ENCODE measurements at places on chromosomes 5 and 9.

GRCh38 chr5:87229780-87230179 is 37.9 kb upstream of the RASA1 start:
- no peak for DNase-seq

GRCh38 chr5:64685866-64686265 is 4.4 kb upstream of the SHISAL2B start:
- no peak for DNase-seq

- no peak for DNase-seq
Observed at GRCh38 chr9:86925686-86926085, 21.6 kb downstream of the GAS1 start.

GRCh38 chr5:104708027-104708426 is 1145.4 kb upstream of the NUDT12 start:
- DNase-seq: no peak

GRCh38 chr9:38705917-38706316 is 14.0 kb downstream of the FAM240B start:
- no peak for DNase-seq

GRCh38 chr5:154484393-154485095 is 6.5 kb upstream of the HAND1 start:
- DNase-seq: no peak

- DNase-seq: no peak
Observed at GRCh38 chr5:69449511-69449910, 34.6 kb downstream of the MARVELD2 start.

- DNase-seq: no peak
Observed at GRCh38 chr5:173542964-173543363, 73.5 kb downstream of the BOD1 start.

GRCh38 chr5:1827886-1828397 is 26.7 kb downstream of the NDUFS6 start:
- DNase-seq: no peak

DNA sequence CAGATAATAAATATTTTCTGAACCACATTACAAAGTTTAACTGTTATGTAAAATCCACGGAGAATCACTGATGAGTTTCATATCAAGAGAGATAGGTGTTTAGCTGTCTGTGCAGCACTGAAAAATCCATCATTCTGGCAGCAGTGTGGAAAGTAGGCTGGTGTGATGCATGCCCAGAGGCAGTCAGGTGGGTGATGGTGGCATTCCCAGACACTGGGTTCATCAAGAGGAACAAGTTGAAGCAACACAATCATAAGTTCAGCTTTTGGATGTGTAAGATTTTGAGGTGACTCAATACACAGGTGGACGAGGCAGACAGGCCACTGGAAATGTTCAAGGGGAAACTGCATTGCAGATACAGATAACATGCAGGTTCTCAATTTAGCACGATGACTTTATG is 11.9 kb downstream of the DNAH5 start:
- no peak for DNase-seq

- no peak for DNase-seq
Observed at GRCh38 chr5:756171-756570, 28.4 kb downstream of the ZDHHC11B start.

GRCh38 chr9:34253460-34253837 is 74.6 kb downstream of the UBAP1 start:
- peak; percentile 55 for DNase-seq

DNA sequence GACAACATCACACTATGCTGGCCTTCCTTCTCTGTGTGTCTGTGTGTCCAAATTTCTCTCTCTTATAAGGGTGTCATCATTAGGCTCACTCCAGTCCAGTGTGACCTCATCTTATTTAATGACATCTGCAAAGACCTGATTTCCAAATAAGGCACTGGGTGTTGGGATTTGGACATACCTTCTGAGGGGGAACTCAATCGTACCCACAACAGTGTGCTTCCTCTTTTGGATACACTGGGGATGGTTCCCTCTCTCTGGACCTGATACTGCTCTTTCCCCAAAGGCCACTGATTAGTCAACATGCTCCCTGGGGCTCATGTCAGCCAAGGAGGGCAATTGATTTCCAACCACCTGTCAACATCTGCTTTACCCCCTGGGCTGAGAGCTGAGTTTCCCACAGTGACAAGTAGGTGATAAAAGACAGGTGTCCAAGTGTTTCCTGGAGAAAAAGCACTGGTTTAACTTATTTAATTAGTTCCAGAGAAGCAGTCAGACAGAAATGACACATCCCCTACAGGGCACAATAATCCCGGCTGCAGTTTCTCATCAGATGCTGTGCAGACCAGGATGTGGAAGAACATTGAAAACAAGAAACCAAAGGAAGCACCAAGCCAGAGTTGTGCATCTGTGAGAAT is 17.8 kb upstream of the CEP72 start:
- no peak for DNase-seq

GRCh38 chr5:36261186-36261585 is 19.5 kb upstream of the NADK2 start:
- DNase-seq: no peak

GRCh38 chr5:159189310-159189709 is 20.0 kb downstream of the RNF145 start:
- no peak for DNase-seq

DNA sequence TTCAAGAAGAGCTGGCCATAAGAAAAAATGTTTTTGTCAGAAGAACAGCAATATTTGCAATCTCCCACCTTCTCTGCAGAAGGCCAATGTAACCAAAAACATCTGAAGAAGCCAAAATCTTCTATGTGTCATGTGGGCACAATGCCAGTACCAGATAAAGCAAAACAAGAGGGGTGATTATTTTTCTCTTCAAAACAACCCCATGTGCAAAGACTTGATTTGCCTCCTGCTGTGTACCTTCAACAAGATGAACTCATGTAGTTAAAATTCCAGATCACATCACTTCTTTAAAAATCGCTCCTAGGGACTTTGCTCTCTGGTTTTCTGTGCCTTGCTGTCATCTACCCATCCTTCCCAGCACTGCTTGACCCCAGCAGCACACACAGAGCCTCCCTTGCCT is 134.0 kb upstream of the MAP3K1 start:
- no peak for DNase-seq

DNA sequence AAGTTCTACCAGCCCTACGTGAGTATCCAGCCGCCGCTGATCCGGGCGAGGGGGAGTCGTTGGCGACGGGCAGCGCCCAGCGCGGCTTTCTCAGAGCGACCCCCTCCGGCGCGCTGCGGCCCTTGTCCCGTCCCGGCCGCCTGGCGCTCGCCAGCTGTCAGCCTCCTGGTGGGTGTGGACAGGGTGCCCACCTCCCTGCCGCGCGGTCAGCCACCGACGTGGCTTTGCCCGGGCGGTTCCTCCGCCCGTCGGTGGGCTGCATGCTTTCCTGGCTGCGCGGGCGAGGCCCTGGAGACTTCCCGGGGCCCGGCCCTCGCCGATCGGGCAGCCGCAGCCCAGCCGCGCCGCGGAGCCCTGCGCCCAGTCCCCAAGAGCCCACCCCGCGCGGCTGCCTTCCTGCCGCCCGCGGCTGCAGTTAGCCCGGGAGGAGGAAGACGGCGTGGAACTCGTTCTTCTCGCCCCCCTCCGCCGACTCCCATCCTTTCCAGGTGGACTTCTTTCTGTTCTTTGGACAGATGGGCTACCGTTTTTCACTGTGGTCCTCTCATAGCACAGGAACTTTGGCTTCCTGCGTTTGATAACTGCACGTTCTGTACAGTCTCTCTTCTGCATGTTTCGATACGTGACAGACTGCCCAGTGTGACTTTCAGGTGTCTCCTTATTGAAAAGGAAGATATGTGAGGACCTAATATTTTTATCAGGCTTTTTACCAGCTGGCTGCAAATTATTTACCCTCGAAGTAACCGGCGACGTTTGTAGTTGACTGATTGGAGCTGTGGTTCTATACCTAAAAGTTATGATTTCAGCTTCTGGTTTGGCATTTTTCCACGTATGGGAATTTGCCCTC is 577 bp downstream of the AP3S1 start:
- peak; percentile 46 for DNase-seq

- DNase-seq: no peak
Observed at GRCh38 chr9:7936996-7937395, 137.4 kb upstream of the DMAC1 start.

- DNase-seq: no peak
Observed at GRCh38 chr5:124952079-124952478, 205.6 kb upstream of the ZNF608 start.

GRCh38 chr5:38883842-38884241 is 38.0 kb downstream of the OSMR start:
- no peak for DNase-seq

- no peak for DNase-seq
Observed at GRCh38 chr9:117088786-117089185, 326.1 kb downstream of the ASTN2 start.

GRCh38 chr5:33840927-33841547 is 50.8 kb downstream of the ADAMTS12 start:
- no peak for DNase-seq

GRCh38 chr5:181190711-181191525 is 14.1 kb downstream of the TRIM7 start:
- DNase-seq: peak; percentile 63

DNA sequence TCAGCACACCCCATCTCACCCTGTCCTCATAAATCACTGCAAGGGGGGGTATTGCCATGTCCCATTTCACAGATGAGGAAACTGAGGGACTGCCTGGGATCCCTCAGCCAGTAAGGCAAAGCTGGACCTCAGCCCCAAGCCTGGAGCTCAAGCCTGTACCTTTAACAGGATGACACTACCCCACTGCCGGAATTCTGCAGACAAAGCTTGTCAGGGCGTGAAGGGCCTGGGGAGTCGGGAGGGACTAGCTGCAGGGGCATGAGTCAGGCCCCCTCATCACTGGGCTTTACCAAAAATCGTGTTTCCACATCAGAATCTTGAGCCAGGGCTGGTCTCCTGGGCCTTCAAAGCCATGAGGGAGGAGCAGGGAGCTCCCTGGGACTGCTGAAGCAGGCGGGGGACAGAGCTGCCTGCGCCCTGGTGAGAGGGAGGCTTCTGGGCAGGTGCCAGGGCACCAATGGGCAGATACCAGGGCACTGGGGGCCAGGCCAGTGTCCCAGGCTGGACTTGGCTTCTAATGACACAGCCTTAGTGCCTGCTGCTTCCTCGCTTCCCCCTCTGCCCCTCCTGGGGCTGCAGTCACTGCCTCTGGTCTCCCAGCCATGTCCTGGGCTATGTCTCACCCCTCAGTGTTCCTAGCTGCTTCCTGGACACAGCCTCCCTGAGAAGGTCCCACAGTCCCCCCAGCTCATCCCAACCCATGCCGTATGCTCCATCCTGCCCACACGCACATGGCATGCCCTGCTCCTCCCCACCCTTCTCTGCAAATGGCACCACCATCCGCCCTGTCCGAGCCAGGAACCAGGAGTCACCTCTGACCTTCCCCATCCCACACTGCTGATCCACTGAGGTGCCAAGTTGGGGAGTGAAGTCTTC is 80.7 kb downstream of the LMX1B start:
- DNase-seq: no peak

DNA sequence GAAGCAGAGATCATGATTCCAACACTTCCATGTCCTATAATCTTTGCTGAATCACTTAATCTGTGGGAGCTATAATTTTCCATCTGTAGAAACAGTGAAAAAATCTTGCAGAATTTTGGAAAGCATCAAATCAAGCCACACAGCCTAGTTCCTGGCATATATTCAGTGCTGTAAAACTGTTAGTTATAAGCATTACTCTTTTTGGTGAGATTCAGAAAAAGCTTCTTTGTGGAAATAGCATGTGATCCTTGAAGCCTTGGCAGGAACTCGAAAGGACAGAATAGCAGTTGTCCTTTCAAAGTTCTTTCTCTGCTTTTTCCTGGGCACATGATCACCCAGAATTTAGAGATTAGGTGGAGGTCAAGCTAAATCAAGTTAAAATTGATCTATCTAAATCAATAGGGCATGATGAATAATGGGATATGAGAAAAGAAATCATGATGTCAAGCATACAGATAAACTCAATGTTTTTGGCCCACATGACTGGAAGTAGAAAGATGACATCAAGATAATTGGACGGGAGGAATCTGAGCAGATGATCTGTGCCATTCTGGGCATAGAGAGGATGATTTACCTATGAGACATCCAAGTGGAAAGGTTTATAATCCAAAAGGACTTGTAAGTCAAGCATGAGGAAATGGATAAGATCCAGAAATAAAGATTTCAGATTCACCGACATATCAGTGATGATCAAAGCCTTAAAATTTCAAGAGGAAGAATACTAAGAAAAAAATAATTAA is 73.1 kb downstream of the TMEM232 start:
- DNase-seq: no peak

DNA sequence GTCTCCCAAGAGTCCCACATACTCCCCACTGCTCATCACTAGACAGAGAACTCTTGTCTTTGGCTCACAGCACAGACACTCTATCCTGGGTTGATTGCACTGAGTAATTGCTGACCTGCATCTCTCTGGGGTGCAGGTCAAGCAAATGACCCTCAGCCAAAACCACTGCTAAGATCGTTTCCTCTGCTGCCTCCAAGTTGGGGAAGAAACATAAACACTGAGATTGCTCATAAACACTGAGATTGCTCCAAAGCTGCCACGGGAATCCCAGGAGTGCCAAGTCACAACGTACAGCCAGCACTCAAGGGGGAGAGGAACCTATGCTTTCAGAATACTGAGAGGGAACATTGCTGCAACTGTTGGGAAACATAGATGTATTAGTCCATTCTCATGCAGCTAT is 1402.1 kb upstream of the ACO1 start:
- no peak for DNase-seq

- DNase-seq: no peak
Observed at GRCh38 chr5:54090495-54091120, 219.8 kb downstream of the ARL15 start.

GRCh38 chr9:88975966-88976889 is 15.0 kb upstream of the S1PR3 start:
- no peak for DNase-seq

DNA sequence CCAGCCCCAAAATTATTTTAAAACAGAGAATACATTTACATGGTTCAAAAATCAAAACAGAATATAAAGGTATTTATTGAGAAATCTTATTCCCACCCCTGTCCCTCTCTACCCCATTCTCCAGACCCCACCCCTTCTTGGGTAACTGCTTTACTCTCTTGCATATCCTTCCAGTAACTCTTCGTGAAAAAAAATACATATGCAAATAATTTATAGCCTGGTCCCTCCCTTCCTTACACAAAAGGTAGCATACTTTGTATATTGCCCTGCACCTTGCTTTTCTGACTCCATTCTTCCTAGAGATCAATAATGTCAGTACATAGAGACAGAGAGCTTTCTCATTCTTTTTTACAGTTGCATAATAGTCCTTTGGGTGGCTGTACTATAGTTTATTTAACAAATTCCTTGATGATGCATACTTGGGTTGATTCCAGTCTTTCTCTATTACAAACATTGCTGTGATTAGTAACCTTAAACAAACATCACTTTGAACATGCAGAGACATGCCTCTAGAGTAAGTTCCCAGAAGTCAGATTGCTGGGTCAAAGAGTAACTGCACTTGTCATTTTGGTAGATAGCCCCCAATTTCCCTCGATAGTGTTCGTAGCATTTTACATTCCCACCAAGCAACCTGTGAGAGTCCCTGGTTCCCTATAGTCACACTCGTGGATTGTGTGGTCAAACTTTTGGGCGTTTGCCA is 47.9 kb downstream of the STOM start:
- DNase-seq: no peak

- peak; percentile 87 for DNase-seq
Observed at GRCh38 chr9:92790542-92791527, 26.2 kb upstream of the BICD2 start.
